Activated T-cell treated with anti-CD3 and anti-CD28 coated beads for 4 hours (primary cell): ENCODE measurements at places on chromosomes 2 and 18.

GRCh38 chr2:196233021-196233804 is 61.8 kb upstream of the STK17B start:
- DNase-seq: no peak

GRCh38 chr2:133811409-133812125 is 243.3 kb upstream of the NCKAP5 start:
- no peak for DNase-seq

GRCh38 chr2:14891546-14891945 is 259.0 kb downstream of the LRATD1 start:
- DNase-seq: no peak

- DNase-seq: no peak
Measured at GRCh38 chr2:47072018-47072691, 83.0 kb downstream of the STPG4 start.

GRCh38 chr2:72275084-72275483 is 127.4 kb upstream of the CYP26B1 start:
- DNase-seq: no peak

- DNase-seq: no peak
Measured at GRCh38 chr2:206378835-206379234, 64.5 kb upstream of the ADAM23 start.

DNA sequence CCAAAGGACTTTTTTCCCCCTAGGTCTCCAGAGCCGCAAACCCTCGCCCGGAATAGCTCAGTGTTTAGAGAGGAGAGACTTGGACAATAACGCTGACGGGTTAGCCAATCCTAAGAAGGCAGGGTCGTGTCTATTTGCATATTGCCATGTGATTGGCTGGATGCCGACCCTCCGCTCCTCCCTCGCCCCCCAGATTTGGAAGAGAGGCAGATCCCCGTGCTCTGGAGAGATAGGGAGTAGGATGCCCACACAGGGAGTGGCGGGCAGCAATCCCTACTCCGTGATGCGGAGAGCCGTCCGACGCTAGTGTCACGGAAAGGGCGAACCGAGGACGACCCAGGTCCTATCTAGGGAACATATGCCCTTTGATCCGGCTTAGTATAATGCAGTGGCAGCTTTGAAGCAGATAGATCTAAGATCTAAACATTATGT is 1.4 kb downstream of the WNT6 start:
- DNase-seq: no peak

DNA sequence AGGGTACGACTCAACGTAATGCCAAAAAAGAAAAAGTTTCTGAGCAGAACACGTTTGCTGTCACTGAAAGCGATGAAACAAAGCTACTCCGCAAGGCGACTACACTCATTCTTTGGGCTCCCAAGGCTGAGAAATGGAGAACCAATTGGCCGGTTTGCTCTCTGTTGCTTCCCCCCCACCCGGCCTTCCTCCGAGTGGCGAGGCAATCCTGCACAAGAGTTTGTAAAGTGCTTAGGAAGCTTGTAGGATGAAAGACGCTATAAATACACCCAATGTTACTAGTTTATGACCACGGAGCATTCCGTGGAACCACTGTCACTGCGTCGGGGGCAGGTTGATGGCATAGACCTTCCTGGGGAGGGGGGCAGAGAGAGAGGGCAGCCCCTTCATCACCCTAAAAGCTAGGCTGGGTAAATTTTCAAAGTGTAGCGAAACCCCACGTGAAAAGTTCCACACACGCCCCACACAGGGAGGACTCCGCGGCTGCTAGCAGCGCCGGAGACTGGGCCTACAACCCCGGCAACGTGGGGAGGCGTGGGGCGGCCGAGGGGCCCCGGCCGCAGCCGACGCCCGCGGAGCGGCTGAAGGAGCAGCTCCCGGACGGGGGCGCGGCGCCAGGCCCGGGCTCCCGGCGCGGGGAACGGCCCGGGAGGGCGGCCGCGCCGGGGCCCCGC is 915 bp downstream of the CUL3 start:
- no peak for DNase-seq

- DNase-seq: no peak
Measured at GRCh38 chr2:30179536-30179935, 32.7 kb downstream of the YPEL5 start.

- no peak for DNase-seq
Measured at GRCh38 chr18:76167845-76168621, 327.0 kb downstream of the ZNF516 start.

DNA sequence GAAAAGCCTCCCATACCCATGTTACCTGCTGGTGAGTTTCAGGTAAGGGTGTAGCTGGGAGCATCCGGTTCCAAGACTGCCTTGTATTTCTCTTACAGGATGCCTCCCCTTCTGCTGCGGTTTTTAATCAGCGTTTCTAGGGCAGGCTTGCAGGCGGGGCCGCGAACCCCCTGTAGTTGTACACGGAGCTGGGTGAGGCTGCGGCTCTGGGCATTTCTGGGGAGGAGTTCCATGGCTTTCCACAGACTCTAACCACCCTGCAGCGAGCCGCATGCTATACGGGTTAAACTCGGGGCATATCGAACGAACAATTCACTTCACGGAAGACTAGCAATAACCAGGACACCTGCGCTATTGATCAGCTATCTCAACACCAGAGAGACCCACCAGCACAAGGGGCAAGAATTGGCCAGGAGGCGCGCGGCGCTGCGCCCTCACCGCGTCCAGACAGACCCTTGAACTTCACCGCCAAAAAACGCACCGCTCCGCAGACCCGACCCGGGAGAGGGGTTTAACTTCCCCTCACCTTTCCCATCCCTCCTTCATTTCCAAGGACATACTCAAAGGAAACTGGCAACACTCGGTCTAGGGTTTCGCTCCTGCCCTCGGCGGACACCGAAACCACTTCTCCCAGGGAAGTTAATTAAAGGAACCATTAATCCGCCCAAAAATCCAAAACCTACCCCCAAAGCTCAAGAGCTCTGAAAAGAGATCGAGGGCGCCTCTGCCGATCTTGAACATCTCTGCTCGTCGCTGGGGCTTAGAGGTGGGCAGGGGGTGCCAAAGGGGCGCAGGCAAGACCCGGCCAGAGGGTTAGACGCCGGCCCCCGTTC is 909 bp downstream of the TGFA start:
- DNase-seq: no peak

GRCh38 chr18:37577051-37577611 is 11.5 kb upstream of the CELF4 start:
- no peak for DNase-seq

GRCh38 chr2:189102735-189103134 is 76.8 kb downstream of the COL5A2 start:
- no peak for DNase-seq

- no peak for DNase-seq
Measured at GRCh38 chr18:49534846-49535601, 26.8 kb upstream of the LIPG start.

- no peak for DNase-seq
Measured at GRCh38 chr18:76463358-76463757, 31.7 kb downstream of the ZNF516 start.

GRCh38 chr2:195820373-195820772 is 163.3 kb downstream of the SLC39A10 start:
- DNase-seq: no peak

DNA sequence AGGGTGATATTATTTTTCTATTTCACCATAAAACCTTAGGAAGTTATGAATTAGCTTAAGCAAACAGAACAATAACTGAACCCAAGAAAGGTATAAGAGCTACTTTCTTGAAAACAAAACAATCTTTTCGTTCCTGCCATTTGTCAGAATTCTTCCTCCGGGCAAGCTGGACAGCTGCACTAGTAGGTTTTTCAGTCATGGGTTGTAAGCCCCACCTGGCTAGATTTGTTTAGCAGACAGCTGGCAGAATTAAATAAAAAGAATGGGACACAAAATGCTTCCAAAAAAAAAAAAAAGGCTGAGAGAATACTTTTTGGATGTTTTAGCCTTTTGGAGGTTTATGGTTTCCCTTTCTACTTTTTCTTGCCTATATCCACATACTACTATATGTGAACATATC is 694.1 kb downstream of the ARHGAP15 start:
- DNase-seq: no peak

GRCh38 chr2:147806846-147807245 is 38.0 kb upstream of the ACVR2A start:
- no peak for DNase-seq

DNA sequence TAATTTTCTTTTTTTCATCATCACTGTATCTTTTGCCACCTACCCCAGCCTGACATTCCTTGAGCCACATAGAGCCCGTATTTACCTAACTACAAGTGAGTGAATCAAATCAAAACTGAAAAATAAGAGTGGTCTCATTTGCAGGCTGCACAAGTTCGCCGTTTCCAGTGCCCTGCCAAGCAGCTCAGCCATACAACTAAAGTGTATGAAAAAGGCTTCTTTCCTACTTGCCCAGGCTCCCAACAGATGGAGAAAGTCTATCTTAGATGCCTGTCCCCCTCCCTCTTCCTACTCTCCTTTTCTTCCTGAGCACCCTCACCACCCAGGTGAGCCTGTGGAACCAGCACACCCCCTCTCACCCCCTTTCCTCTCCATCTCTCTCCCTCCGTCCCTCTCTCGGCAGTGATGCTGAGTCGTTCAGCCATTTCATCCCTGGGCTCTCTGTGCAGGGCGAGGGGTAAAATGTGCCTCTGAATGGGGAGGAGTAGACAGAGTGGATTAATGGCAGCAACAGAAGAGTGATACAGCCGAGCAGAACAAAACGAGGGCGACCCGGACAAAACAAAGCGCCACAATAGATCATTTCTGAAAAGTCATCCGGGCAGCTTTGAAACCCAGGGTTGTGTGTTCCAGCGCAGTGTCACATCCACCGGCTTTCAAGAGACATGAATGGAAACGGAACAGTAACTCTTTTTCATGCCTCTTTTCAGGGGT is 65.0 kb upstream of the POU3F3 start:
- DNase-seq: no peak

DNA sequence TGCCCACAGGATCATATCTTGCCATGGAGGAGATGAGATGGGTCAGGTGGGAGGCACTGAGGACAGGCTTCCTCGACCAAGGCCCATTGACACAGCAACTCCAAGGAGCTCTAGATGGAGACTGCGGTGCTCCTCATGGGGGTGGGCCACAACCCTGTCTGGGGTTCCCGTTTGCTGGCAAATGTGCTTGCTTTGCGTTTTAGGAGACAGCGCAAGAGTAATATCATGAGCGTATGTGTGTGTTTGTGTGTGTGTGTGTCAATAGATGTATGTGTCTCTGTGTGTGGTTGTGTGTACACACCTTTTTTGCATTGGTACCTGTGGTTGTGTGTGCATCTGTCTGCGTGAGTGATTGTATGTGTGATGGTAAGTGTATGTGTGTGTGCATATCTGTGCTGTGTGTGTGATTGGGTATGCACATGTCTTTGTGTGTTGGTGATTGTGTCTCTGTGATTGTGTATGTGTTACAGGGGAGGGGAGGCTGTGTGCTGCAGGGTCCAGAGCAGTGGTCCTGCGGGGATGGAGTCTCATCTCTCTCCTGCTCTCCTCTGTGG is 4.4 kb downstream of the FBLN7 start:
- no peak for DNase-seq

- no peak for DNase-seq
Measured at GRCh38 chr2:124122340-124122739, 97.3 kb downstream of the CNTNAP5 start.

GRCh38 chr2:150429384-150429961 is 58.0 kb downstream of the RND3 start:
- no peak for DNase-seq

GRCh38 chr2:39994151-39994550 is 215.1 kb upstream of the THUMPD2 start:
- DNase-seq: no peak

GRCh38 chr2:113206251-113206650 is 32.5 kb downstream of the PSD4 start:
- no peak for DNase-seq

GRCh38 chr18:711310-711656 is 1.1 kb downstream of the ENOSF1 start:
- no peak for DNase-seq

DNA sequence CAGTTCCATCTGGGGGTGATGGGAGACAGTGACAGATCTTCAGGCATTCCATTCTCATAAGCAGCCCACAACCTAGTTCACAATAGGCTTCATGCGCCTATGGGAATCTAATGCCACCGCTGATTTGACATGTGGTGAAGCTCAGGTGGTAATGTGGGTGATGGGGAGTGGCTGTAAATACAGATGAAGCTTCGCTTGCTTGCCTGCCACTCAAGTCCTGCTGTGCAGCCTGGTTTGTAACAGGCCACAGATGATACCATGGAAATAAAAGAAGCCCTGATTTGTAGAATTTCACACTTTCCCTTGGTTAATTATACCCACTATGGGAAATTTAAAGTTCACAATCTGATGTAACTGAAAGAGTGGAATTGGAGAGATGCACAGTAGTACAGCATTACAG is 40.5 kb upstream of the CXXC1 start:
- DNase-seq: no peak

DNA sequence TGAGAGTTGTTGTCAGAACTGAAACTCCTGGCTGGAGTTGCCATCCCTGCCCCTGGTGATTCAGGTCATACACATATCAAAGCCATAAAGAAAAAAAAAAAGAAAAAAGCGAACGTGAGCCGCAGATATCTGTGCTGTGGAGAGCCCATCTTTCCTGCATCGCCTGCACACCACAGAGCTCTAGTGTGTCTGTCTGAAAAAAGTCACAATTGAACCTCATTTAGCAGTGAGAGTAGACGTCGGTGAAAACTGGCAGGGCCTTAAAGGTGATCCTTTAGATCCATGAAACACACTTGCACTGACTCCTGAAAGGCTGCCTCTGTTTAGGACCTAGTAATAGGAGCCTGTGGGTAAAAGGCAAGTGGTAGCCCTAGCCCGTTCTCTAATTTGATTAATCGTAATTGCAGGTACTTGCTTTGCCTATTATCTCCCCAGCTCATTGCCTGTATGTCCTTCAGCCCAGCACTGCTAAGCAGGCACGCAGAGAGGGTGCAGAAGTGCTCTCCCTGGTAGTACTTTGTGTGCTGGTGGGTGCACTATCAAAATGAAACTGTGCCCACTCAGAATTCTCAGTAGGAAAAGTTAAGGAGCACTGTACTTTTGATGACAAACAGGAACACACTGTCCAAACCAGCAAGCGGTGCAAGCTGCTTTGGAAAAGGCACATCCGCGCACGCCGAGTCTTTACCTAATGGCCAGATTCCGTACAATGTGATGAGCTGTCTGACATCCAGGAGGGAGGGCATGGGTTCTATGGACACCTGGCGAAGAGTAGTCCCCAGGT is 103.5 kb upstream of the ASB18 start:
- DNase-seq: no peak
